ENCODE measurements at places on chromosomes 12 and 14. TPM values are rescaled to one million over a fixed set of nuclear protein-coding genes. Genes with fewer than 3 reads are reported as not detected.

KRT72 gene
- polyA plus RNA-seq = not detected

ESPL1 gene
- 11.8 TPM for polyA plus RNA-seq

RIMBP2 gene
- 15.0 TPM for polyA plus RNA-seq

CIROP gene
- not detected for polyA plus RNA-seq

DAO gene
- polyA plus RNA-seq = 0.78 TPM

ENDOU gene
- 0.80 TPM for polyA plus RNA-seq

LMNTD1 gene
- polyA plus RNA-seq = not detected

TCL1A gene
- not detected for polyA plus RNA-seq

MAPKAPK5 gene
- 14.7 TPM for polyA plus RNA-seq

DNAI7 gene
- polyA plus RNA-seq = 0.70 TPM

DEPDC4 gene
- 1.0 TPM for polyA plus RNA-seq

CD163 gene
- 7.8 TPM for polyA plus RNA-seq

SLC5A8 gene
- polyA plus RNA-seq = not detected

CLEC4C gene
- not detected for polyA plus RNA-seq

TRPV4 gene
- 0.14 TPM for polyA plus RNA-seq

ADCY4 gene
- polyA plus RNA-seq = 1.8 TPM

HVCN1 gene
- polyA plus RNA-seq = 7.7 TPM

RASSF9 gene
- polyA plus RNA-seq = 0.10 TPM

GPR135 gene
- 0.53 TPM for polyA plus RNA-seq

CRIP1 gene
- polyA plus RNA-seq = 195 TPM

THAP2 gene
- 4.1 TPM for polyA plus RNA-seq

MYF5 gene
- polyA plus RNA-seq = not detected

FZD10 gene
- polyA plus RNA-seq = 1.5 TPM

DPPA3 gene
- not detected for polyA plus RNA-seq

CCDC177 gene
- 1.5 TPM for polyA plus RNA-seq

PSMC6 gene
- 29.4 TPM for polyA plus RNA-seq

RNASE1 gene
- polyA plus RNA-seq = 358 TPM

MTHFD1 gene
- polyA plus RNA-seq = 94.8 TPM

PRB2 gene
- polyA plus RNA-seq = not detected

GNB3 gene
- 4.8 TPM for polyA plus RNA-seq

LUM gene
- 0.76 TPM for polyA plus RNA-seq

BCL2L14 gene
- polyA plus RNA-seq = not detected

AQP2 gene
- polyA plus RNA-seq = not detected

CLMN gene
- 10.7 TPM for polyA plus RNA-seq

PLA2G1B gene
- polyA plus RNA-seq = not detected

MANSC4 gene
- polyA plus RNA-seq = not detected

ZNF385A gene
- 109 TPM for polyA plus RNA-seq

ERH gene
- polyA plus RNA-seq = 199 TPM

PHLDA1 gene
- 11.5 TPM for polyA plus RNA-seq

FAM234B gene
- 17.1 TPM for polyA plus RNA-seq

TSPAN9 gene
- polyA plus RNA-seq = 9.1 TPM
